Right lung (tissue), 10 donors: ENCODE measurements at places on chromosomes 4 and X. TPM values are rescaled to one million over a fixed set of nuclear protein-coding genes. Genes with fewer than 3 reads are reported as not detected.

- no peak for DNase-seq
Observed at GRCh38 chrX:109751698-109752097, 18.6 kb upstream of the ACSL4 start.

GRCh38 chrX:23035493-23035892 is 35.7 kb downstream of the DDX53 start:
- DNase-seq: no peak

DNA sequence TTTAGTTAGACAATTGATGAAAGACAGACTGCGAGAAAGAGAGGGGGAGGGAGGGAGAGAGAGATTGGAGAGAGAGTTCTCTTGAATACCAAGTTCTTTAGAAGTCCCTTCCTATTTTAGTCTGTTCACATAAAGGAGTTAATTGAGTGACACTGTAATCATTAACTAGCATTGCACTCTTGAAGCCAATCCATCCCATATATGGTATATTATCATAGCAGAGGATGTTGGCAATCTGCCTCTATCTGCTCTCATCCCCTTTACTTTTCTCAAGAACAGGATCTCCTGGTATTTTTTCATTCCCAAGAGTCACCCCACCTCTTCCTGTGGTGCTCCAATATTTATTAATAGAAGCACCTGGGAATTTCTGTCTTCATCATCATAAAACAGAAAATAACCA is 959.6 kb upstream of the NDST4 start:
- no peak for DNase-seq

DNA sequence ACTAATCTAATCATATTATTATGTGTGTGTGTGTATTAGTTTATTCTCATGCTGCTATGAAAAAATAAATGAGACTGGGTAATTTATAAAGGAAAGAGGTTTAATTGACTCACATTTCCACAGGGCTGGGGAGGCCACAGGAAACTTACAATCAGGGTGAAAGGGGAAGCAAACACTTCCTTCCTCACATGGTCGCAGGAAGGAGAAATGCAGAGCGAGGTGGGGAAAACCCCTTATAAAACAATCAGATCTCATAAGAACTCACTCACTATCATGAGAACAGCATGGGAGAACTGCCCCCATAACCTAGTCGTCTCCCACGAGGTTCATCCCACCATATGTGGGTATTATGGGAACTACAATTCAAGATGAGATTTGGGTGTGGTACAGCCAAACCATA is 190.9 kb upstream of the TAPT1 start:
- no peak for DNase-seq

DNA sequence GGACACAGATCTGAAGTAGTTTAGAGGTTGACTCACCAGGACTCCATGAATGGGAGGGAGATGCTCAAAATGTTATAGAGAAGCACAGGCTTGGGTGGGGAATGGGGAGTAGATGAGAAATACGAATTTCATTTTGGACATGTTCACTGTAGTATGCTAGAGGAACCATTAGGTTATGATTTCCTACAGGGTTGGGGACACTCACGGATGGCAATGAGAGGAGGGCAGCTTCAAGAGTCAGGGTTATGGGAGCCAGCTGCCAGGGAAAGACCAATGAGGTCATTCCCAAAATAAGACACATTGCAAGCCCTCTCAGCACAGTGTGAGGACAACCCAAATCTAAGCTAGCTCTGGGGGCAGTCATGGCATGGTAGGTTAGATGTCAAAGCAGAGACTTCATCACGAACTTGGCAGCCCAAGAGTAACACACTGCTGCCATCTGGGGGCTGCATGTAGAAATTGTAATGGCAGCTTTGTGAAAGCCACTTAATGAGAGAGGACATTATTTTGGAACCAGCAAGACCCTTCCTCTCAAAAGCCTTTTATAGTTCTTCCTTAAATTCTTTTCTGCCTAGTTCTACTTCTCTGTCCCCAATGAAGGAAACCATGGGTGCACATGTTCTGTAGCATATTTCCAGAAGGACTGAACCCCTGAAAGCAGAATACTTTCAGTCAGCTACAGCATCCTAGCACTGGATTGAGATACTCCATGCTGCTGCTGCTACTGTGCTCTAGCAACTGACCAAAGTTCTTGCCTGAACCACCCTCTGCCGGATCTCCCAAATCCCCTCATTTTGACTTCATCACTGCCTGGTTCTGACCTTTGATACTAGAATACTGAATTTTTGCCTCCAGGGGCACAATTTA is 16.2 kb upstream of the ZCCHC12 start:
- no peak for DNase-seq

- peak; percentile 76 for DNase-seq
Observed at GRCh38 chrX:39477762-39478120, 620.0 kb downstream of the BCOR start.

- no peak for DNase-seq
Observed at GRCh38 chrX:38891641-38892413, 90.6 kb downstream of the MID1IP1 start.

Gene C1QTNF7
- polyA plus RNA-seq: 15.0 TPM

Gene AREG
- polyA plus RNA-seq: 1.7 TPM

Gene TMEM131L
- polyA plus RNA-seq: 35.4 TPM

Gene ELOVL6
- 10.1 TPM for polyA plus RNA-seq

Gene SH3RF1
- 19.8 TPM for polyA plus RNA-seq

Gene CT55
- not detected for polyA plus RNA-seq

Gene EVC2
- polyA plus RNA-seq: 9.2 TPM
